ENCODE measurements at places on chromosomes 16 and 17.

DNA sequence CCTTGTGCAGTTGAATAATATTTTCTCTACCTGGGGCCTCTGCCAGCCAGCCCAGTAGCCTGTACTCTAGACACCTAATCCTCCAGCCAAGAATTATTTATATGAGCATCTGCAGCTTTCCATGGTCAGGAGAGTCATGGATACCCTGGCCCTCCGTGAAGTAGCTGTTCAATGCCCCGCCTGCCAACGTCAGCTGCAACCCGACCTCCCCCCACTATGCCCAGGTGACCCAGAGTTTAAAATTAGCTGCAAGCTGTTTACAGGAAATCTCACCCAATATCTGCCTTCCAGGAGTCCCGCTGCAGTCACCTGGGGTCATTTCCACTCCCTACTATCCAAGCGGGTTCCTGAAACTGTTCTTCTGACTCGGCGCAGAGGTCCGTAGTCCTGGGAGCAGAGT is 12.3 kb downstream of the SDR42E2 start:
- DNase-seq = no peak

- no peak for DNase-seq
Observed at GRCh38 chr17:80352991-80353665, 61.8 kb upstream of the ENDOV start.

- no peak for DNase-seq
Observed at GRCh38 chr16:89364606-89365005, 125.8 kb downstream of the ANKRD11 start.

- DNase-seq = no peak
Observed at GRCh38 chr16:89476811-89477261, 13.5 kb downstream of the ANKRD11 start.

GRCh38 chr17:21124086-21124485 is 2.7 kb upstream of the DHRS7B start:
- DNase-seq = no peak

- DNase-seq = no peak
Observed at GRCh38 chr17:72158895-72159885, 38.4 kb downstream of the SOX9 start.

GRCh38 chr17:74250324-74250995 is 23.6 kb upstream of the DNAI2 start:
- DNase-seq = no peak

DNA sequence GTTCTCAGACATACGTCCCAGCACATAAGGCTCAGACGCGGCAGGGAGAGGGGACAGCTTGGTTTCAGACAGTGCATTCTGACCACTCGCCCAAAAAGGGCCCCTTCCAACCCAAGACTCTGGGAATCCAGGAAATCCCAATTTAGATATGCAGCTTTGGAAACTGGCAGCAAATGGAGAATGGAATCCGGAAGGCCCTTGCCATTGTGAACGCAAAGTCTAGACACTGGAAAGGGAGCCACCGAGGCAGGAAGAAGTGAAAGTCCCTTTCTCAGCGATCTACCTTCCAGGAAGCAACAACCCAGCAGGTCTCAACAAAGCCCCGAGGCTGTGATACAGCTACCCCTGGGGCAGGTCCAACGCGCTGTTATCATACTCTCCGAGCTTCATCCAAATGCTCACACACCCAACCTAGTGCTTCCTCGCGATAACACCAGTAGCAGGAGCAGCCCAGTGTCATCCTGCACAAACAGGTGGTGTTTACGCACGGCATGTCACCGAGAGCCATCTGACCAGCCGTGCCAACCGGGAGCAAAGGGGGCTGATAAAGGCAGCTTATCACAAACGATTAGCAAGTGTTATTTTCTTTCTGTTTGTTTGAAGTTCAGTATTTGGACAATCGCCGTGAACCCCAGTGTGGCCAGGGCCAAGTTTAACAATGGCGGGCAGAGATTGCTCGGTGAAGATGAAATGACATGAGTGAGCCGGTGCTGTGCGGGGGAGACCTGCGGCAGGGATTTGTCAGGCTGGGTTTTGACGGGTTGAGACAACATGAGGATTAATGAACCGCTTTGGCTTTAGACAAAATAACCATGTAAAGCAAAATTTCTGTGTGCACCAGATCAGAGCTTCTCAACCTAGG is 240.6 kb downstream of the FOXL1 start:
- DNase-seq = no peak

DNA sequence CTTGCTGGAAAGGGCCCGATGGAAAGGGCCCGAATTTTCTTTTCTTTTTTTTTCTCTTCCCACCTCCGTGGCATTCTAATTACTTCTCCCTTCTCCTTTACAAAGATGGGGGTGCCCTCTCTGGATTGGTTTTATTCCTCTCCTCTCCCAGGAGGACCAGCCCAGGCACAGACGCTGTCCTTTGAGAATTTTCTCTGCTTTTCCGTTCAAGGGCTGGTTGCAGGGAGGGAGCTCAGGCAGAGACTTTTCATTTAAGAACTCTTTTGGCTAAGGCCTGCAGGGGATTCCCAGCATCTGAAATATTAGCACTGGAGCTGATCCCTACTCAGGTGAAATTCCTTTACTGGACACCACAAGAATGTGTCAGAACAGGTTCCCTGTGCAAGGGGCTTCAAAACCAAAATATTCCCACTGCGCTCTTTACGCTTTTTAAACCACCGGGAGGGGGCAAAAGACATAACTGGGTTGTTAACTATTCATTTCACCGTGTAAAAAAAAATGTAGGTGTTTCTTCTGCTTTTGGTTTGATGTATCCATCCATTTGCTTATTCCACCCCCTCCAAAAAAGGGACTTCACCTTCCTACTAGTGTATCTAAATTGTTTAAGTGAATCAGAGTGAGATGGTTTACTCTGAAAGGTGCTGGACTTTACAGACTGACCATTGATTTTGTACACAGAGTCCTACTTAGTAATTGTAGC is 1.4 kb downstream of the NFAT5 start:
- DNase-seq = no peak

GRCh38 chr17:47945080-47945479 is 3.7 kb downstream of the PNPO start:
- no peak for DNase-seq

DNA sequence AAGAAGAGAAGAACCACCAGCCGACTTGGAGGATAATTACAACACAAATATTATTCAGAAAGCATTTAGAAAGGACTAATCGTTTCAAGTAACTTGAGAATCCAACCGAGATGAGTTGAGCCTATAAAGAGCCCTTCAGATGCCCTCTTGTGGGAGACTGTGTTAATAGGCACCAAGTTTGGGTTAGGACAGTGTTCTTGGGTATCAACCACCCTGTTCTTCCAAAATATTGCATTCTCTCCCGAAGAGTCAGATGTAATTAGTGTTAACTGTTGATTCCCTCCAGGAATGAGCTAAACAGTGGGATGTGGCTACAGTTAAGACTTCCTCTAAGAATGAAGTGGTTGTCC is 87.8 kb upstream of the NOL11 start:
- no peak for DNase-seq

DNA sequence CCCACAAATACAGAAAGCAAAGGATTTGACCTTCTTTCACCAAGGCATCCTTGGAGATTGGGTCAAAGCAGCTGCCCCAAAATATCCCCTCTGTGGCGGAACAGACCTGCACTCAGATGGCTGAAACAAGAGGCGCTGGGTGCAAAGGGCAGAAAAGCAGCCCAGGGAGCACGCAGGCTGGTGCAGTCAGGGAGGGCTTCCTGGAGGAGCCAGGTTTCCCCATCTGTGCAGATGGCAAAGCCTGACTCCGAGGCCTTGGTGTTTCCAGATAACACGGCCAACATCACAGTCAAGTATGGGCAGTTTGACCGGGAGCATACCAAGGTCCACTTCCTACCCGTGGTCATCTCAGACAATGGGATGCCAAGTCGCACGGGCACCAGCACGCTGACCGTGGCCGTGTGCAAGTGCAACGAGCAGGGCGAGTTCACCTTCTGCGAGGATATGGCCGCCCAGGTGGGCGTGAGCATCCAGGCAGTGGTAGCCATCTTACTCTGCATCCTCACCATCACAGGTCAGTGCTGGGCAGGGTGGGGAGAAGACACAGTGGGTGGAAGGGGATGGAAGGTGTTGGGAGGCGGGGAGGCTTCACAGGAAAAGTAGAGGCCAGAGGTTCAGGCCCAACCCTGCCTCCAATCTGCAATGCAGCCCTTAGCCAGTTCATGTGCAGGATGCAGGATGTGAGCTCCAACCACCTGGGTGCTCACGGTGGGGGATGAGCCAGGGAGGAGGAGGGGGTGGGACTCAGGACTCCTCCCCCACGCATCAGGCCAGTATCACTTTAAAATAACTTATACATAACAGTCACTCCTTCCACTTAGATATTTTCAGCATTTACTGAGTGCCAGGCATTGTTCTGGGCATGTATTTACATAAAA is 26.4 kb upstream of the BEAN1 start:
- DNase-seq = no peak

DNA sequence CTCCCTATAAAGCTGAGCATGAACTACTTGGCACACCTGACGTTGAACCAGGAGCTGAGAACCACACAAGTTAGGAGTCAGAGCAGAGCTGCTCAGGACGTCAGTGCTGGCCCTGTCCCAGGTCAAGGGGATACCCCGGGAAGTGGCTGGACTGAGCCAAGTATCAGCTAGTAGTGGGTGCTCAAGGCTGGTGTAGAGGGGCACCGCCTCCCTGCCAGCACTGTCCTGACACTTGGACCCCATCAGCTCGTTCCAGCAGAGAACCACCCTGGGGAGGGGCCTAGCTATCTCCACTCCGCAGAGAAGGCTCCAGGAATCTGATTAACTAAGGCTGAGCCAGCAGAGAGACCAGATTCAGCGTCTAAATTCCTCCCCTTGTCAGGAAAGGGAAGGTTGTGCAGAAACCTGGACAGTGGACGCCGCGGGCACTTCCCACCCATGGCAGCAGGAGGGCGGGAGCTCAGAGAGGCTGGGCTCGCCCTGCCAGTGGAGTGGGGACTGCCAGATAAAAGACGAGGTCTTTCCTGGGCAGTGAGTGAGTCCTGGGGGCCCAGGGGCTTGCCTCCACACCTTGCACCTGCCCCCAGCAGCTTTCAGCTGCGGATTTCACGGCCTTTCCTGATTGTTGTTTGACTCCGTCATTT is 21.0 kb downstream of the C16orf90 start:
- DNase-seq = no peak

DNA sequence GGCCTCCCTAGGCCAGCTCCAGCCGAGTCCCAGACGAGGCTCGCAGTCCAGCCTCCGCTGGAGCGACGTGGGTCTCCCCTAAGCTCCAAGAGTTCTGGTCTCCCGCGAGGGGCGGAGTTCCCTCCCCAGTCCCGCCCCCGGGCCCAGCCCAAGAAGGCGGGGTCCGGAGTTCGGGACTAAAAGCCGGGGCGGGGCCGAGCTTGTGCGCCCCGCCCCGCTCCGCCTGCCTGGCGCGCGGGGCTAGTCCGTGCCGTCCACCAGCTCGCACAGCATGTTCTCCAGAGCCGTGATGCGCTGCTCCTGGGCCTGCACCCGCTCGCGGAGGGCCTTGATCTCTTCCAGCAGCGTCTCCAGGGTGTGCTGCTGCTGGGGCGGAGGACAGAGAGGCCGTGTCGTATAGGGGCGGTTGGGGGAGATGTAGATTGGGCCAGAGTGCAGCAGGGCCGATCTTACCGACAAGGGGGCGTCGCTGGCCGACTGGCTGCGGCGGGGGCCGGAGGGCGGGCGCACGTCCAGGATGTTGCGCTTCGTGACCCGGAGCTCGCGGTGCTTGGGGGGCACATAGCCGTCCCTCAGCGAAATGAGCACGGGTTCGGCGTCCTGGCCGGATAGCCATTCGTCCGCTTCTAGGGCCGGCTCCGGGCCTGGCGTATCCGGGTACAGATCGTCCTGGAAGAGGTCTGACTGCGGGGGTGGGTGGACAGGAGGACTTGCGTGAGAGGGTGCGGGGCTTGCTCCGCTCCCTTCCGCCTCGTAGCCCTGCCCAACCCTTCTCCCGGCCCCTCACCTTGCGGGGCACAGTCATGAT is 7.0 kb downstream of the CORO6 start:
- no peak for DNase-seq
